ENCODE measurements at places on chromosomes 13 and 19.
A peak's percentile ranks its signal among the peaks of the same experiment; 100 is the strongest.

GRCh38 chr19:585551-586110, 4.0 kb upstream of the HCN2 start:
- no peak for DNase-seq

DNA sequence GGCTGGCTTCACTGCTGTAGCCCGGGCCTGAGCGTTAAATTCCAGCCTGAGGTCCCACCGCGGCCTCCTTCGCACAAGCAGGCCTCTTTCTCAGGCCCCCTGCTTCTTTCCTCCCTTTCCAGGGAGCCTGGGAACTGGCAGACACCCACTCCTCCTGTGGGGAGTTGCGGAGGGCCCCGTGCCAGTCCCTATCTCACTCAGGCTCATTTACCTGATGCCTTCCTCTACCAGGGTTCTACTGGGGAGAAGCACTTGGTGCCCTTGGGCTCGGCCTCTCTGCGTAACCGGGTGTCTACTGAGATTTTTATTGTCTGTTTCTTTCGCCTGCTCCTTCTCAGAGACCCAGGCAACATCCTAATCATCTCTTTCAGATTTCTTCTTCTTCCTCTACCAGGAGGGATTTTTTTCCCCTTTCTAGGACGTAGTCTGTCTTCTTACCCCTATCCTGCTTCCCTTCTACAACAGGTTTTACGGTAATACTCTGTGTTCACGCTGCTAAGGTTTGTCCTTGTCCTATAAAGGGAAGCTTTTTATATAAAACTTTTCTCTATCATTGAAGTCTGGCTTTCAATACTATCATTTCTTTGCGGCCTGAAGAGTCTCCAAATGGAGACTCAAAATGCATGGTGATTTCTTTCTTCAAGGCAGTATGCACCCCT, 135.4 kb upstream of the GPR12 start:
- DNase-seq: no peak

DNA sequence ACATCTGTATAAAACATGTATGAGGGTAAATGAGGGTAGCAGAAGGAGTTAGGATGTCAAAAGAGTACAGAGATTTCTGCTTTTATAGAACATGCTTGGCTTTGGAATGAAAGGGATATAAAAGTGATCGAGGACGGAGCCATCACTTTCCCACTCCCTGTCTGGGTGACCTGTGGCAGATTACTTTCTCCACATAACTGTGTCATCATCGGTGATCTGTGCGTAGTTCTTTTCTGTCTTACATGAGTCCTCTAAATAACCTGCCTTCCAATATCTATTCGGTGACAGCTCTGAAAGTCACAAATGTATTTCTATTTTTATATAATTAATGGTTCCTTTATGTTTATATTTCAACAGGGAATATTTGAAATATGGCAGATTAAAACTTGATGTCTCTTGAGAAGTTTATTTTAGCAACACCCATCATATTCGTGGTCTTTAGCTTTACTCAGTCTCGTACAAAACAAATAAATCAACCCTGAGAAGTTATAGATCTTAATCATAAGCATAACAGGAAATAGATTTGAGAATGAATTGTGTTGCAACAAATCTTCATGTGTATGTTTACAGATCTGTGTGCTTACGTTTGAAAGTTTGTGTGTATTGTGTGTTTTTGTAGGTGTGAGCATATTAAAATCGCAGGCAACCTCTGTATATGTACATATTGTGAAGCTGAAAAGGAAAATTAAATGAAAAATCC, 1094.3 kb downstream of the EFNB2 start:
- no peak for DNase-seq

DNA sequence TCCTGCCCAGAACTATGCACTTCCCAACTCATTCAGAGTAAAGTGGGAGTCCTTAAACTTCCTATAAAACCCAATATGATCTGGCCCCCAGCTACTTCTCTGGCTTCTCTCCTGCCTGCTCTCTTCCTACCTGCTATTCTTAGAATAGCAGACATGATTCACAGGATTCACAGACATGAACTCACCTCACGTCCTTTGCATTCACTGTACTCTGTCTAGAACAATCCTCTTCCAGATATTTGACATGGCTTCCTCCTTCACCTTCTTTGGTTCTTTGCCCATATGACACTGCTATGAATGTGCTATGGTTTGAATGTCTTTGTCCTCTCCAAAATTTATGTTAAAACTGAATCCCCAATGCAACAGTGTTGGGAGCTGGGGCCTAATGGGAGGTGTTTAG, 154.9 kb downstream of the UGGT2 start:
- DNase-seq: no peak

GRCh38 chr13:44355621-44356020, 18.0 kb upstream of the SERP2 start:
- no peak for DNase-seq

DNA sequence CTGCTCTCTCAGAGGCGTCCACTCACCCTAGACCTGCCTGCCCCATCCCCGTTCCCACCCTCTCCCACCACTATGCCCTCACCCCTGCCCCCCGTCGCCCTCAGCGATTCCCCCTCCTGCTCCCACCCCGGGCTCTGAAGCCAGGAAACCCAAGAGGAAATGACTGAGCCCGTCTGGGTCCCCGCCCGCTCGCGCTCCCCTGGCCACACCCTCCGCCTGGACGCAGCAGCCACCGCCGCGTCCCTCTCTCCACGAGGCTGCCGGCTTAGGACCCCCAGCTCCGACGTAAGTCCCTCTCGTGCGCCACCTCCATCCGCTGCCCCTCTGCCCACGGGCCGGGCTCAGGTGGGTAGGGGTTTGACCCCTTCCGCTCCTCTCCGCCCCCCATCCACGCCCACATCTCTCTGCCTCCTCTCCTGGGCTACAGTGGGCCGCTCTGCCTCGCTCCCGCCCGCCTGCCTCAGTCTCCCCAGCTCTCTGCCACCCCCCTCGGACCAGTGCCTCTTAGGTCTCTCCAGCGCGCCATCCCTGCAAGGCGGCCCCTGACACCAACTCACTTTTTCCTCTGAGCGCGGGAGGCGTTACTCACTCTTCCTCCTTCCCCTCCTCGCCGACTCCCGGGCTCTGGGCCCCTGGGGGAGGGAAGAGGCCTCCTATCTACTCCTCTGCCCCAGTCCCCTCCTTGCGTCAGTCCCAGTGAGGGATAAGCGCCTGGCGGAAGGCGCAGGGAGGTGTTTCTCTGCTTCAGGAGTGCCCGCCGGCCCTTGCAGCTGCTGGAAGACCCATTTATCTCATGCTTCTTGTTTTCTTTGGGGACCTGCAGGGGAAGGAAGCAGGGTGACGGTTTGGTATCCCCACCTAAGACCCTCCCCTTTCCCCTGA, at the start of gene FXYD5:
FXYD5 (plus strand) TSS at position 211 of the 882 bp plus-strand sequence. CDS start 816 bp downstream, outside the sequence.
- no peak for DNase-seq

GRCh38 chr19:507286-508203, at the start of gene TPGS1:
Gene TPGS1 (plus strand): TSS chr19:507497. CDS start chr19:507507, 10 bp downstream.
- DNase-seq: peak; percentile 63

- DNase-seq: no peak
Observed at GRCh38 chr13:45298206-45298505, 42.8 kb downstream of the TPT1 start.

DNA sequence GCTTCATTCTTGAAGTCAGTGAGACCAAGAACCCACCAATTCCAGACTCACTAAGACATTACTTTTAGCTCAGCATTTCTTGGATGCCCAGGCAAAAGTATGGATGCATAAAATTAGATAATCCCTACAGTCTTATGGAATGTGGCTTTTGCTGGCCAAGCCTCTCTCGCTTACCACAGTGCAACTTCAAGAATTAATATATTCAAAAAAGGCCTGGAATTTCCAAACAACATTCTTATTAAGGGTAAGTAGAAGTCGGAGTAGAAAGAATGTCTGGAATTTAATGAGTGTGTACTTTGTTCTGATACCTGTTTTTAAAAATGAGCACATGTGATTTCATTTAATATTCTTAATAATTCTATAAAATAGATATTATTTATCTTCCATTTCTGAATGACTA, 302.4 kb upstream of the TMTC4 start:
- no peak for DNase-seq

- DNase-seq: no peak
Observed at GRCh38 chr13:40386586-40386985, 279.9 kb downstream of the FOXO1 start.

- DNase-seq: no peak
Observed at GRCh38 chr19:52809801-52810200, 11.6 kb downstream of the ZNF28 start.

- no peak for DNase-seq
Observed at GRCh38 chr13:35025314-35025713, 83.2 kb downstream of the NBEA start.

- no peak for DNase-seq
Observed at GRCh38 chr19:49119411-49120324, at the start of gene PPFIA3. Gene PPFIA3 (plus strand): TSS chr19:49119544. CDS start chr19:49127874, 8,330 bp downstream.

GRCh38 chr19:38175422-38175821, 48.6 kb downstream of the DPF1 start:
- no peak for DNase-seq

DNA sequence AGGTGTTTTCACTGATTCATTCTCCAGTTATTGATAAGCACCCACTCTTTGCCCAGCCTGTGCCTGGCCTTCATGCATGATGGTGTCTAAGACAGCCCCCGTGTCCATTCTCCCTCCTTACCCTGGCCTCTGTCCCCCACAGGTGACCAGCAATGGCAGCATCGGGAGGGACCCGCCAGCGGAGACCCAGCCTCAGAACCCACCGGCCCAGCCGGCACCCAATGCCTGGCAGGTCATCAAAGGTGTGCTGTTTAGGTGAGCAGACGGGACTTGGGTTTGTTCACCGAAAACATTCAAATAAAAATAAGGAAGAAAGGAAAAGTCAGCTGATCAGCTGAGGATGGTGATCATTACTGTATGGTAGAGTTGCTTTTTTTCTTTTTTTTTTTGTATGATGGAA, 6.6 kb downstream of the CLPTM1 start:
- no peak for DNase-seq

DNA sequence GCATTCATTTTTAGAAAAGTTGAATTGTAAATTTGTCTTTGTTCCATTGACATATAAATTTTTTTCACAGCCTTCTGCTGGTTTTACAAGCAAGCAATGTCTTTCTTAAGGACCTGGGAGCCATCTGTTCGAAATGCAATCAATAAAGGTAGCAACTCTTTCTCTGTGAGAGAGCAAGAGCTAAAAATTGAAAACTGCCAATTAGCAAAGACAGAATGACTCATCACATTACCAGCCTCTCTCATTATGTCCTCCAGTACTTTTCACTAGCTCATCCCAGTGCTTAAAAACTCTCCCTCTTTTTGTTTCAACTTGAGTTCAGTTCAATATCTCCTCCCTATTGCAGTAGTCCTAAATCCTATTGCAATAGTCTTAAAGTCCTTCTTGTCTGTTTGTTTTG, 760.7 kb upstream of the SLITRK6 start:
- no peak for DNase-seq

DNA sequence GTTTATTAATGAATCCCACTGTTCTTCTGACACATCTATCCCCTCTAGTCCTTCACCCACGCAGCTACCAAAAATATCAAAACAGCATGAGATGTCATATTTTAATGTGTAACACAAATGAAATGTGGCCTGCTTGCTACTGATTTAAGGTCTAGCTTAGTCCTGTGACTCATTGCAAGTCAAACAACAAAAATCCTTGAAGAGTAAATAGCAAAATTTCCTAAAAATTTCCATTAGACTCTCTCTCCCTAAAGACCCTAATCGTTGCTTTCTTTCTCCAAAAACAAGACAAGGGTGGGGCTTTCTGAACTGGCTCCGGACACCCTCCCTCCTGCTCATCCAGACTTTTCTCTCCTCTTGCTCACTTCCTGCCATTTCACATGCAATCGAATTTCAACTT, 99.9 kb upstream of the IPO5 start:
- no peak for DNase-seq

- DNase-seq: no peak
Observed at GRCh38 chr19:44687888-44688287, 11.1 kb upstream of the CEACAM16 start.

DNA sequence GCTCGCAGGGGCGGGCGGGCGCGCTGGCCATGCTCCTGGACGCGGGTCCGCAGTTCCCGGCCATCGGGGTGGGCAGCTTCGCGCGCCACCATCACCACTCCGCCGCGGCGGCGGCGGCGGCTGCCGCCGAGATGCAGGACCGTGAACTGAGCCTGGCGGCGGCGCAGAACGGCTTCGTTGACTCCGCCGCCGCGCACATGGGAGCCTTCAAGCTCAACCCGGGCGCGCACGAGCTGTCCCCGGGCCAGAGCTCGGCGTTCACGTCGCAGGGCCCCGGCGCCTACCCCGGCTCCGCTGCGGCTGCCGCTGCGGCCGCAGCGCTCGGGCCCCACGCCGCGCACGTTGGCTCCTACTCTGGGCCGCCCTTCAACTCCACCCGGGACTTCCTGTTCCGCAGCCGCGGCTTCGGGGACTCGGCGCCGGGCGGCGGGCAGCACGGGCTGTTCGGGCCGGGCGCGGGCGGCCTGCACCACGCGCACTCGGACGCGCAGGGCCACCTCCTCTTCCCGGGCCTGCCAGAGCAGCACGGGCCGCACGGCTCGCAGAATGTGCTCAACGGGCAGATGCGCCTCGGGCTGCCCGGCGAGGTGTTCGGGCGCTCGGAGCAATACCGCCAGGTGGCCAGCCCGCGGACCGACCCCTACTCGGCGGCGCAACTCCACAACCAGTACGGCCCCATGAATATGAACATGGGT, 599 bp downstream of the ZIC2 start:
- DNase-seq: no peak

DNA sequence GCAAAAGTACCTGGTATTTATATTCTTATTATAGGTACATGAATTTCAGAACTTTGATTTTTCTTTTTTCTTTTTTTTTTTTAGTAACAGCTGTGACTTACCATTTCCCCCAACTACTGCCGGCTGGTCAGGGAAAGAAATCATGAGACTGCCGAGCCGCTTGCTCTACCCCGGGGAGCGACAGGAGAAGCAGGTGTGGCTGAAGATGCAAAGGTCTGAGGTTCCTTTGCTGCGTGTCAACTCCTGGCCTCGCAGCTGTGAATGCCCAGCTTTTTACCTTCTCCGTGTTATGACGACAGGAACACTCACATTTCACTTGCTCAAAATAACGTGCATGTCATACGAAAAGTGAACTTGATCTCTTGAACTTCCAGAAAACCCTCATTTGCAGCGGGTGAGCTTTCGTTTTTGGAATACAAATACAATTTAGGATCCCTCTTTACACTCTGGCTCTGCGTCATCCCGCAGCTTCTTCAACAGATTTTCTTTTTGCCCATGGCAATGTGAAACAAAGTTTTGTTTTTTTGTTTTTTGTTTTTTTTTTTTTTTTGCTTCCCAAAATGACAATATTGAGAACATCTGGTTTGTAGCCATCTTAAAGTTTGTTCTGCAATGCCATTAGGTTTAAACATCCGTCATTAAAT, 117.9 kb downstream of the EFNB2 start:
- no peak for DNase-seq

- DNase-seq: no peak
Observed at GRCh38 chr13:35549481-35549880, 73.0 kb upstream of the MAB21L1 start.

GRCh38 chr13:54210397-54211049, 1181.9 kb downstream of the OLFM4 start:
- DNase-seq: no peak
